Hindlimb muscle (tissue), 1 donor: ENCODE measurements at places on chromosomes 3 and 15. TPM values are rescaled to one million over a fixed set of nuclear protein-coding genes. Genes with fewer than 3 reads are reported as not detected.

Gene EIF1B
- 55.7 TPM for polyA plus RNA-seq

- DNase-seq: no peak
Observed at GRCh38 chr3:149411583-149411982, 34.1 kb upstream of the TM4SF1 start.

- DNase-seq: no peak
Observed at GRCh38 chr15:88915354-88915753, 2.2 kb upstream of the MFGE8 start.

Gene ELL3
- 3.3 TPM for polyA plus RNA-seq

GRCh38 chr3:179504371-179504770 lies 53.1 kb upstream of the GNB4 start:
- no peak for DNase-seq

GRCh38 chr3:11367143-11367693 lies 95.0 kb downstream of the ATG7 start:
- DNase-seq: peak; percentile 58
